Right hindlimb (tissue), 1 donor: ENCODE measurements at places on chromosomes 4 and X.
A peak's percentile ranks its signal among the peaks of the same experiment; 100 is the strongest.

DNA sequence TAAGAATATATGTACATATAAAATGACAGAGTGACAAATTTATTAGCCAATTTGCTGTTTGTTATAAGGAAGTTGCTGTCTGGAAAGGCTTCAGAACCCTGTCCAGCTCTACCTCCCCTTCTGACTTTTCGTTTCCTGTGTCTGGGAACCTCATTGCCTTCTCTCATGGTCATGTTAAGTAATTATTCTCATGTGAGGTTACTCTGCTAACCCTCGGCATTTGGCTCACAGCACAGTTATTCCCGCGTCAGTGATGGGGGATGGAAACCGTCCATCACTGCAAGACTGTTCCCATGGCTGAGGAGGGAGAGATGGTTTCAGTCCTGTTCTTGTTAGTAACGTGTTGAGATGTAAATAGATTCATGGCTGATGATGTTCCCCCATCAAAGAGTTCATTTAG lies 11.9 kb downstream of the EDNRA start:
- peak; percentile 76 for DNase-seq

DNA sequence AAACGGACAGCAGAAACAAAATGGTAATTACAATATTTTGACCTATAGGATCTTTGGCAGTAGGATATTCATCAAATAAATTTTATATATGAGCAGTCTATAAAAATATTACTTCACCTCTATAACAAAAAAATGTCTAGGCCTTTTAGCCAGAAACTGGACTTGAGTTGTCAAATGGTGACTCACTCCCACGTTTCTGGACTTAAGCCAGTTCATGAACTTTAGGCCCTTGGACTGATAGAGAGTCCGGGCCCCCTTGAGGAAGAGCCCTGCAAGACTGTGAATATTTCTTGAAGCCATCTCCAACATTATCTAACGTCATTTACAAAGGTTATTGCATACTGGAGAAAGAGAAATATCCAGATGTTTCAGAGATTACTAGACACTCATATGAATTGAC lies 106.8 kb upstream of the FAM47A start:
- no peak for DNase-seq

DNA sequence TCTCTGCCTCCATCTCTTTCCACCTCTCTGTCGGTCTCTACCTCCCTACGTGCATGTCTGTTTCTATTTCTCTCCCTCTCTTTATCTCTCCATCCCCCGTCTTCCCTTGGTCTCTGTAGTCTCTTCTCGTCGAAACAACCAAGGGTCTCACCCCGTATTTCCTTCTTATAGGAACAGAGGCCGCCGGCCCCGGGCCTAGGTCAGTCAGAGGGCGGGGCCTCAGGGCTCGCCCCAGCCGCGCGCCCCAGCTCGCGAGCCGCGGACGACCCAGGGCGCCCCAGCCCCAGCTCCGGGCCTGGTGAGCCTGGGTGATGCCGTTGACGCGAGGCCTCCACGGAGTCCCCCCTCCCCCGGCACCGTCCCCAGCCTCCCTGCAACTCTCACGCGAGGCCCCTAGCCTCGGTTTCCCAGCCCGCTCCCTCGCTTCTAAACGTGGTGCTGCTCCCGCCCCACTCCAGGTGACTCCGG lies 6.6 kb downstream of the TIMM17B start:
- no peak for DNase-seq

- no peak for DNase-seq
Measured at GRCh38 chr4:98383431-98384106, 122.4 kb downstream of the RAP1GDS1 start.

GRCh38 chr4:7153711-7154110 lies 38.6 kb upstream of the SORCS2 start:
- peak; percentile 12 for DNase-seq

- no peak for DNase-seq
Measured at GRCh38 chrX:1511829-1512228, 25.2 kb downstream of the P2RY8 start.

- DNase-seq: no peak
Measured at GRCh38 chr4:182400081-182400480, 156.9 kb downstream of the TENM3 start.

DNA sequence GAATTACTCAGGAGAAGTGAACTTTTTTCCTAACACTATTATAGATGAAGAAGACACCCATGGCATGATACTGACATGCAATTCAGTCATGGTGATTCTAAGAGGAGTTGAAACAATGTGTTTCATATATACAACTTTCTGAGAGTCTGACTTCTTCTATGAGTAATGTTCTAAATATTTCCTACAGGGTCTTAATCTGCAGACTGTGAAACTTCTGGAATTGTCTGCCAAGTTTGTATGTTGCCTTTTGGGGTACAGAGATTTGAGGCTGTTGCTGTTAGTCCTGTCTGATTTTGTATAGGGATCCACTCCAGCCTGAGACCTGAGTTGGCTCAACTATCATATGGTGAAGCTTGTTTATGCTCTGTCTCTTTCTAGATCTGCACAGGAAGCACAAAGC lies 160.6 kb upstream of the GATB start:
- no peak for DNase-seq

GRCh38 chr4:86058621-86059020 lies 301.2 kb downstream of the MAPK10 start:
- no peak for DNase-seq

- no peak for DNase-seq
Measured at GRCh38 chr4:113582737-113583136, 178.8 kb downstream of the CAMK2D start.

- DNase-seq: no peak
Measured at GRCh38 chr4:5787311-5787710, 76.3 kb downstream of the EVC start.

GRCh38 chr4:52998413-52998812 lies 136.3 kb downstream of the RASL11B start:
- no peak for DNase-seq

GRCh38 chrX:72124540-72125201 lies 7.0 kb downstream of the RTL5 start:
- no peak for DNase-seq

DNA sequence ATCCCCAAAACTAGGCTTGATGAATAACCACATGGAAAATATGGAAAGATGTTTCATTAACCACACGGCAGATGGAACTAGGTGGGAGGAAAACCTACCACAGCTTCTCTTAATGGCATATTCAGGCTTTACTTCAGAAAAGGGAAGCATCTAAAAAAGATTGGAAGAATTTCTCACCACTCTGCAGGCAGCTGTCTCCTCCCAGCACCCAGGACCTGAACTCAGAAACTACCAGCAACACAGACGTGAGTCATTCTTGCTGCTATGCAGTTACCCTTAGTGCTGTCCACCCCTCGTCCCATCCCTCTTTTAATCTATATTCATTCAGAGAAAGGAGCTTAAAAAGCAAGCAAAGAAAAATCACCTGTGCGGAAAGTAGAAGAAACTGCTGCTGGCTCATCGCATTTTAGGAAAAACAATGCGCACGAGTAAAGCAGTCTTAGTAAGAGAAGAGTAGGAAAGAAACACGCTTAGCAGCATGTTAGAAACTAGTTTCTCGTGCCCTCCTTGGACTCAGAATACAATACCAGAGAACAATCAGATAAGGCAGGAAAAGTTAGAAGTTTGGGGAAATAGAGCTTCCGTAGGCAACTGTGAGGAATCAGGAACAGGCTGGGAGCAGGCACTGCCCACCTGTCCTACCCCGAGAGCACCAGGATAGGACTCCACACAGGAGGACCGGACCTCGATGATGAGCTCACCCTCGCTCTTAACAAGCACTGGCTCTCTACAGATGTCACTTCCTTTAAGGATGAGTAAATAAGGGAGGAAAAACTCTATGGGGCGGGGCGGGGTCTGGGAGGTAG lies 48.1 kb upstream of the ENPP6 start:
- no peak for DNase-seq

- peak; percentile 30 for DNase-seq
Measured at GRCh38 chr4:80173401-80173800, 23.9 kb upstream of the PRDM8 start.

DNA sequence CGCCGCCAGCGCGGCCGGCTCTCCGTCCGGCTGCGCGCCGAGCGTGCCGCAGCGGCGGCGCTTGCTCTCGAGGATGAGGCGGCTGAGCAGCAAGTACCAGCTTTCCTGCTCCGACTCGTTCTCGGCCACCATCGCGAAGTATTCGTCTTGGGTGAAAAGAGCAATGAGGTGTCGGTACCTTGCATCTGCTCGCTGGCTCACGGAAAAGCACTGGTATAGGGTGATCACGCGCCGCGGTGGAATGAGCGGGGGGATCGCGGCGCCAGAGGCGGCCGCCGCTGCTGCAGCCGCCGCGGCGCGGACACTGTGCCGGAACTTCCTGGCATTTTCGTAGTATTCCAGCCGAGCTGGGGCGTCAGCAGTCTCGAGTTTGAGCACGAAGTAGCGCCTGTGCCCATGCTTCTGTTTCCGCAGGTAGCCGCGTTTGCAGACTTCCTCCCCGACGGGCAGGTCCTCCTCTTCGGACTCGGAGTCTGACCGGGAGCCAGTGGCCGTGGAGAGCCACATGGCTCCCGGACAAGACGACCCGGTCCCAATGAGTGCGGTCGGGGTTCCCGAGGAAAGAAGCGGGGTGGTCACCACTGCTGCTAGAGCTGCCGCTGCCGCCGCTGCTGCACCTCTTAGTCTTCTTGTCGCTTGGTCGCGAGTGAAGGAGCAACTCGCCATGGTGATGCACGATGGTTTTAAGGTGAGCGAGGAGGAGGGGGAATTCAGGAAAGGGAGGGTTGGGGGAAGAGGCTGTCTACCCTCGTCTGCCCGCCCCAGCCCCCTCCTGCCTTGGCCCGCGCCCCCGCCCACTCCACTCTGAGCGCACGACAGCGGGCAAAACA lies 469 bp downstream of the IRS4 start:
- peak; percentile 25 for DNase-seq

- no peak for DNase-seq
Measured at GRCh38 chr4:46249516-46249915, 125.7 kb upstream of the GABRG1 start.

GRCh38 chr4:37650481-37650880 lies 35.7 kb downstream of the RELL1 start:
- DNase-seq: no peak

DNA sequence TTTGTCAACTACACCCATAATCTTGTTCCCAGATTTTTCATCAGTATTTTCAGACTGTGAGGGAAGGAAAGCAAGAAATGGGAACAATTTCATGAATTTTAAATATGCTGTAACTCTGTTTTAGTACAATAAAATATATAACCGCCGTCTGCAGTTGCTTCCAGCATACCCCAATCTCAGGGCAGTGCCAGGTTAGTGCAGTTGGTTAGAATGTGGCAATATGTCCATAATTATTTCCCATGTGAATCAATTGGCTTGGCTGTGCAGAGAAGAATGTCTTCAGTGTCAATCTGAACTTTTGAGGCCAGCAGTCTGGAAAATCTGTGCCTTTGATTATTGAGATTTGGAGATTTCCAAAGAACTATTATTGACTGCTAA lies 5.0 kb upstream of the MMAA start:
- no peak for DNase-seq

- DNase-seq: no peak
Measured at GRCh38 chr4:186740822-186741221, 17.2 kb upstream of the FAT1 start.

GRCh38 chr4:122845760-122846159 lies 19.1 kb downstream of the FGF2 start:
- DNase-seq: no peak

DNA sequence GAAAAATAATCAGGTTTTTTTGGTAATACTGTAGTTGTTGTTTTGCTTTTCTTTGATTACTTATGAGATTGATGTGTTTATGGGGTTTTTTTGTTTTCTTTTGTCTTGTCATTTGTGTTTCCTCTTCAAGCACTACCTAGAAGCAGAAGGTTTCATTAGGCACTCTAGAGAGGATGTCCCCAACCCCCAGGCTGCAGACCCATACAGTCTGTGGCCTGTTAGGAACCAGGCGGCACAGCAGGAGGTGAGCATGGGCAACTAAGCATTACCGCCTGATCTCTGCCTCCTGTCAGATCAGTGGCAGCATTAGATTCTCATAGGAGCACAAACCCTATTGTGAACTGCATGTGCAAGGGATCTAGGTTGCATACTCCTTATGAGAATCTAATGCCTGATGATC lies 22.9 kb upstream of the NOCT start:
- no peak for DNase-seq

- peak; percentile 61 for DNase-seq
Measured at GRCh38 chrX:138519296-138519695, 192.2 kb downstream of the FGF13 start.

DNA sequence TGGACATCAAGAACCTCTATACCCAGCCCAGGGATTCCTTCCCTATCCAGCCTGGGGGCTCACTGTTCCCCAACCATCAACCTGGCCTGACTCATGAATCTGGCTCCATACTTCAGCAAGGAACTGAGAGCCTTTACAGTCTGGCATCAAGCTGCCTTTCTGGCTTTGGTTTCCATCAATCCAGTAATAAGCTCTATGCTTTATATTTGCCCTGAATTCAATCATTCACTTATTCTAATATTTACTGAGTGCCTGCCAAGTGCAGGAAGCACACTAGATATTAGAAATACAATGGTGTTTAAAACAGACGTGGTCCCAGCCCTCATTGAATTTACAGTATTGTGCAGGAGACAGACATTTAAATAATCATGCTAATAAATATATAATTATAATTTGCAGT lies 114.8 kb upstream of the PLAC1 start:
- DNase-seq: no peak

GRCh38 chr4:20376070-20376469 lies 124.4 kb downstream of the SLIT2 start:
- DNase-seq: no peak

GRCh38 chrX:80879916-80880315 lies 70.2 kb upstream of the BRWD3 start:
- no peak for DNase-seq

GRCh38 chrX:17813277-17813676 lies 47.8 kb downstream of the RAI2 start:
- no peak for DNase-seq

- DNase-seq: no peak
Measured at GRCh38 chr4:139265654-139266053, 14.4 kb downstream of the MGARP start.

DNA sequence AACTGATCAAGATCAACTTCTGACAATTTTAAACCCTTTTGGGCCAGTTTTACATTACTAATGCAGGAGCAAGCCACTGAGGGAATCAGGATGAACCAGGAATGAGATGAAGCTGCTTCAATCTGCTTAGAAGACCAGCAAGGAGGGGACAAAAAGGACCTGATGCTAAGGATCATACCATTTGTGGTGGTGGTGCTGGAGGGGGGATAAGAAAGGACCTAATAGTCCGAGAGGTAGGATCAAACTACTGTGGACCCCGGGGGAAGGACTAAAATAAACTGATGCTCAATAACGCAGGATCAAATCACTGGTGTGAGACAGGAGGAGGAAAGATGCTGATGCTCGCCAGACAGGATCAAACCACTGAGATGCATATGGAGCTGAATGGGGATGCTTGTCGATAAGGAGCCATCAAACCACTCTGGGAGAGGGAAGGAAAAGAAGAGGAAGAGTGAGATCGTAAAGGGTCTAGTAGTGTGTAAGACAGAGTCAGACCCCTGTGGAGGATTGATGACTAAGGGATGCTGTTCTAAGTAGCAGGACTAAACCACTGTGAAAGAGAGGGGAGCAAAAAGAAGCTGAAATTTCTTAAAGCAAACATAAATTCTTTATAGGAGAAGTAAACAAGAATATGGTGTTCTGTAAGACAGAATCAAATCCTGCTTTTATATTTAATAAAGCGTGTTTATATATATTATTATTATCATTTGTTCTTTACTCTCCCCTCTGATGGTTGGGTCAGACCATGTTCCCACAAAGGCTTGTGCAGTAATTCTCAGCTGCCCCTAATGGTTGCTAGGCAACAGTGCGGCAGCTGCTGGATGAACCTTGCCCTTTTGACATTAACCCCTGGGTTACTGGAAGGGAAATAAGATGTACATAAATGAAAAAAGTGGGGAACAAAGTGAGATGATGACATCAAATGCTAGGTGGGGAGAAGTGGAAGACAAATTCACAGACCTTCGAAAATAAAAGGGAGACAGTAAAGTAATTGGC lies 432.5 kb upstream of the FGF16 start:
- peak; percentile 21 for DNase-seq
